NCI-H69 (cell line): ENCODE measurements at places on chromosomes 7 and 10.

- DNase-seq, result peak; percentile 8
Measured at GRCh38 chr10:89390476-89391225, 1.8 kb upstream of the IFIT1 start.

DNA sequence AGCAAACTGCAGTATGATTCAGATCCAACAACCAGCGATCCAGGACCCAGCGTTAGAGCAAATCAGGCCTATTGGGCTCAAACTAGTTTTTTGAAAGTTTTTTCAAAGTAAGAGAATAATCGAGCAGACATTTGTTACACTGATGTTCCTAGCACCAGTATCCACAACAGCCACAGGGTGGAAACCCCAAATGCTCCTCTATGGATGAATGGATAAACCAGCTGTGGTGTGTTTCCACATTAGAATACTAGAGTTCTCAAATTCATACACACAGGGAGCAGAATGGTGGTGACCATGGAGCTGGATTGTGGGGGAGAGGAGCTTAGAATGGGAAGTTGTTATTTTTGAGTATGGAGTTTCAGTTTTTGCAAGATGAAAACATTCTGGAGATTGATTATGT lies 60.7 kb downstream of the PDIA4 start:
- no peak for DNase-seq

DNA sequence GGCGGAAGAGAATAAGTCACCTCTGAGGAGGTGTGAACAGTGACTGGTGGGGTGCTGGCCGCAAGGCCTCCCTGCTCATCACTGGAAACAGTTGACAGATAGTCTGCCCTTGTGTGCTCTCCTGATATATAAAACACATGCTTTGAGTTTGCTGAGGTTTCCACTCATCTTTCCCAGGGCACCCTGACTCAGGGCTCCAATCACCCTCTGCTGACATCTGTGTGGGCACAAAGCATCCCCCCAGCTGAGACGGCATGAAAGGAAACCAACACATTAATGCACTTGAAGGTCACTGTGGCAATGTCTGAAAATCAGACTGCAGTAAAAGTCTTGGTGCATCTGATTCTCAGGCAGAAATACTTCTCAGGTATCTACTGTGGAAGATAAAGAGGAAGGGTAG lies 49.8 kb downstream of the EPDR1 start:
- no peak for DNase-seq

DNA sequence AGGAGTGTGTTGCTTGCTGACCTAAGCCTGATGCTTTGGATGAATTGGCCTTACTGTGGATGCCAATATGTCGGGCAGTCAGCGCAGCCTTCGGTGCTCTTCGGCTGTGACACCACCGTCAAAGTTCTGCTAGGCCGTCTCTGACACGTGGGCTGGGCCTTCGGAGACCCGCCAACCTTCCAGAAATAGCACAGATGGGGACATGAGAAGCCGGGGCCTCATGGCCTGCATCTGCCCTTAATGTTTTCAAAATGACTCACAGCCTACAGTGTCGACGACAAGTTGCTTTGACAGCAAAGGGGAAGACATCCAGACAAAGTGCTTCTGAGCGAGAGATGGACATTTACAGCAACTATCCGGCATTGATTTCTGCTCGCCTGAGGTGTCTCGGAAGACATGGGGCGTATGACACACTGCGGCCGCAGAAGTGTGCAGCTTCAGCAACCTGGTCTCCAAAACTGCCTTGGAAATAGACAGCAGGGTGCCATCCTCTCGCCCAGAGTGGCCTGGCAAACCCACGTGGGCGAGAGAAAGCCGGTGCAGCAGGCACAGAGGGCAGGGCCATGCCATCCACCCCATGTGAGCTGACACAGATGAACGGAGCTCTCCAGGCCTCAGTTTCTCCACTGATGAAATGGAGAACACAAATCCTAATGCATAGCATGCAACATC lies 94.0 kb upstream of the PPP2R2D start:
- no peak for DNase-seq

DNA sequence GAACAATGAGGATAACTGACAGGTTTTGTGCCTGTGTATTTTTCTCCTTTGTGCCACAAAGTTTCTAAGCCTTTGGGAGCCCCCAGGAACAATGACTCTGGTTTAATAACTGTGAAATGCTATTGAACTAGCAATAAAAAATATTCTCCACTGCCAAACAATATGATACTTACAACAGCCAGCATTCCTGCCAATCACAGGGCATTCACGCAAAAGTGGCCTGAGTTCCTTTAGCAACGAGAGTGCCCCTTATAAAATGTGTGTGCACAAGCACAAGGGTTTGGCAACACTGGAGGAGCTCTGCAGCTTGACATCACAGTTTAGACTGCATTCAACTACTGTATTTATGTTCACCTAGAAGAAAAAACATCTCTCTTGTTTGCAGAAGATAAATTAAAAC lies 412.9 kb upstream of the NFE2L3 start:
- no peak for DNase-seq
